ENCODE measurements at places on chromosomes 4 and X.

DNA sequence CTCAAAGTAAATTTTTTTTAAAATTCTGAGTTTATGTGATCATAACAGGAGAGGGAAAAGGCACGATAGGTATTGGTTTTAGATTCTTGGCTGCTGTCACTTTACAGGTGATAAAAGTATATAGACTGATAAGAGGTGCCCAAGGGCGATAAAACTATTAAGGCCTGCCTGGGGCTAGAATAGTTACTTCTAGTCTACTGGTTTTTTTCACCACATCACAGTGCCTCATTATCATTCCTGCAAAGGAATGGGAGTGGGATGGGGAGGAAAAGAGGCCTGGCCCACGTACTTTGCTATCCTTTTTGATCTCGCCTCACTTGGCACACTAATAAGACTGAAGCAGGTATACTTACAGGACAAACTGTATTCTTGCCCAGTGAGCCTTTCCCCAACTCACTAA is 46.6 kb downstream of the CXorf58 start:
- DNase-seq: no peak

DNA sequence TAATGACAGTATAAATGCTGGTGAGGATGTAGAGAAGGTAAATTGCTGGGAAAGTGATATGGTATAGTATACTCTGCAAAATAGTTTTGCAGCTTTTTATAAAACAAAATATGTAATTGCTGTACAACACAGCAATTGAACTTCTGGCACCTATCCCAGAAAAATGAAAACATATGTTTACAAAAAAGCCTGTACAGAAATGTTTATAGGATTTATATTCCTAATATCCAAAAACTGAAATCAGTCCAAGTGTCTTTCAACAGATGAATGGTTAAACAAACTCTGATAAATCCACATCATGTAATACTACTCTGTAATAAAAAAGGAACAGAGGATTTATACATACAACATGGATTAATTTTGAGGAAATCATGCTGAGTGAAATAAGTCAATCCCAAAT is 198.4 kb upstream of the ACTRT1 start:
- DNase-seq: no peak

DNA sequence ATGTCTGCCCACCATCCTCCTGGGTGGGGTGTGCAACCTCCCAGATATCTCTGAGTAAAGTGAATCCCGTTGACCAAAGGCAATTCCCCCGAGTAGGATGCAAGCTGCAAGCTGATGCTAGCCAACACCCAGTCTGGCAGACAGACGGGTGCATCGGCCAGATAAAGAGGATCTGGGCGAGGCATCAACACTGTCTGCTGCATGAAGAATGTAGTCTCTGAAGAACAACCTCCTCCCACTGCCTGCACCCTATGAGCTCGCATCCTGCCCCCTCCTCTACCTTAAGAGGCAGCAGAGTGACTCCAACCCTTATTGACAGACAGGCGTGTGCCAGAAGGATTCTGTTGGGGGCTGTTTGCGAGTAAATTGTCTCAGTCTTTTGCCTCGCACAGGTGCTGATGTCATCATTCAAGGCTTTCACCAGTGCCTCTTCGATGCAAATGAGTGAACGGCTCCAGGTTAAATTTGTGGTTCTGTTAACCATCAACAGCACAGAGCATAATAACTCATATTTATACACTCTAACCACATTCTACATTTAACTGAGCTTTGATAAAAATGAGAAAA is 546.9 kb downstream of the BCOR start:
- DNase-seq: no peak

GRCh38 chr4:170011921-170012628 is 14.1 kb downstream of the MFAP3L start:
- DNase-seq: no peak

GRCh38 chr4:184100297-184100885 is 117.3 kb downstream of the ENPP6 start:
- no peak for DNase-seq

GRCh38 chrX:116657071-116657470 is 194.3 kb upstream of the CT83 start:
- DNase-seq: no peak

DNA sequence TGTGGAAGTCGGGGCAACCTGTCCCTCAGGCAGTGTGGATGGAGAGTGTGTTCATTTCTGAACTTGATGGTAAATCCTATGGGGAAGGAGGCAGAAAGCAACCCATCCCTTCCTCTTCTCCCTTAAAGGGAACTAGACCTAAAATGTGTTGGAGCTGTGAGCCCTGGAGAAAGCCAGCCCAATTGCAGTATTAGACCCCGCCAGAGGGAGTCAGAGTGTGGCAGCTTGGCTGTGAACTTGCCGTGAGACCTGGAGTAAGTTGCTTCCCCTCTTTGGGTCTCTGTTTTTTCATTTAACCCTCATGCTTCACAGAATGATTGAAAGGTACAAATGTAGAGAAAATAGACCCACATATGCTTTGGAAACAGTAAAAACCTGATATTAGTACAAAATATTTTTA is 108.7 kb upstream of the PAK3 start:
- DNase-seq: no peak

DNA sequence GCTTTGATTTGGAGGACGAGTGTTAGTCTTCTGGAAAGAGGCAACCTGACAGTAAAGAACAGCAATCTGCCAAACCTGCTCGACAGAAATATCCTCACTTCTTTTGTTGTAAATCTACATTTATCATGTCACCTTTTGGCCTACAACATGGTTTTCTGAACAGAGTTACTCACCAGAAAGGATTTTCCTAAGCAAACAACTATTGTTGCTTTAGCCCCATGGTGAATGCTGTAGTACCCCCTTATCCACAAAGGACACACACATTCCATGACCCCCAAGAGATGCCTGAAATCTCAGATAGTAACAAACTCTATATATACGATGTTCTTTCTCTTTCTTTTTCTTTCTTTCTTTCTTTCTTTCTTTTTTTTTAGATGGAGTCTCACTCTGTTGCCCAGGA is 42.7 kb downstream of the TMEM150C start:
- no peak for DNase-seq

DNA sequence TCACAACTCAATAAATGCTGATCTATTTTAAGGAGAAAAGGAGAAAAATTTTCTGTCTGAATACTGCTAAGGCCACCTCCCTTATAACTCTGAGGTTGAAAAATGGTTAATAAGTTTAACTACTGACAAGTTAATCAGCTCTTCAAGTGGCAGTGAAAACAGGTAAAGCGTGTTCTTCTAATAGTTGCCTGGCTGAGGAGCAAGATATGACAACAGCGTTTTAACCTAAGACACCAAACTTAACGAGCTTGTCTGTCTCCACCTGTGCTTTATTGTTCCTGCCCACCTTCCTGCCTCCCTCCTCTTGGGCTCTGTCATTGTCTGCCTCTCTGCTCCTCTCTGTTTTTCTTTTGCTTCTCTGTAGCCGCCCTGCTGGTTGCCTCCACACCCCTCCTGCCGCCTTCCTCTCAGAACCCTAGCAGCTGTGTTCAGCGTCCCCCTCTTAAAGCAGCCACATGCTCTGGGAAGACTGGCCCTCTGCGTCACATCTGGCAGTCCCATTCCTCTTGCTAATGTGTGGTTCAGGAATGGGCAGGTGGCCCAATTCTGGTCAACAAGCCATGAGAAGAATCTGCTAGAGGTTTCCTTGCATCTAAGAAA is 4.3 kb upstream of the TSPAN5 start:
- no peak for DNase-seq

DNA sequence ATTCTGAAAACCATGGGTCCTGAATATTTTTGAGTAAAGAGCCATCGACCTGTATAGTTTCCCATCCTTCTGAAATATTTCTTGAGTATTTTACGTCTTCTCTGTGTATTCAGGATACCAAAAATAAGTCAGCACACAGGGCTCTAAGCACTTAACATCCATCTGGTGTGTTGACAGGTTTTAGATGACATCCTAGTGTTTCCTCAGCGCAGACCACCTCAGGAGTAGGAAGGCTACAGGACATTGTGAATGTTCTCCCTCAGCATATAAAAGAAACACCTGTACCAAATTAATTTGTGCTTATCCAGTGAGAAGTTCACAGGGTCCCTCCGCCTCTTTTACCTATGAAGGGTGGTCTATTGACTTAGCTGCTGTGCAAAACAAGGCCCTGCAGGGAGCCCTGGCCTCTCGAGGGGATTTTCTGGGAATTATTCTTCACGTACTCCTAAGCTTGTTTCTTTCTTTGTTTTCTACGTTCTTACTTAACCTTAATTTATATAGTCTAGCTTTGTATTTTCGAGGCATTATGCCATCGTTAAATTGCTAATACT is 241.8 kb downstream of the FBXO8 start:
- DNase-seq: no peak

GRCh38 chrX:2897311-2897689 is 31.8 kb downstream of the ARSD start:
- no peak for DNase-seq

GRCh38 chr4:35757836-35758235 is 486.5 kb downstream of the ARAP2 start:
- no peak for DNase-seq

DNA sequence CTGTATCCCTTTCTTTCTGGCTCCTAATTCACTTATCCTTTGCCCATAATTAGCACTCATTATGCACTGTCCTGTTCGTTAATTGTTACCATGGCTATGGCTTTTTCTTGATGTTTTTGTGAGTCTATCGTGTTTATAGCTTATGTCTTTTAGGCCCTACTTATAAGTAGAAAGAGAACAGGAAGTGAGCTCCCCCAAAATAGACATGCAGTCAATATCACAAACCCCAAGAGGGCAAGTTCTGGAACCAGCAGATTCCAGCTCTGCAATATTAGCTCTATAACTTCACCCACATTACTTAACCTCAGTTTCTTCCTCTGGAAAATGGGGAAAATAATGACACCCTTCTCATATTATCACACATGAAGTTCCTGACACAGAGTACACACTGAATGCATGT is 7.4 kb upstream of the HS3ST1 start:
- DNase-seq: no peak

DNA sequence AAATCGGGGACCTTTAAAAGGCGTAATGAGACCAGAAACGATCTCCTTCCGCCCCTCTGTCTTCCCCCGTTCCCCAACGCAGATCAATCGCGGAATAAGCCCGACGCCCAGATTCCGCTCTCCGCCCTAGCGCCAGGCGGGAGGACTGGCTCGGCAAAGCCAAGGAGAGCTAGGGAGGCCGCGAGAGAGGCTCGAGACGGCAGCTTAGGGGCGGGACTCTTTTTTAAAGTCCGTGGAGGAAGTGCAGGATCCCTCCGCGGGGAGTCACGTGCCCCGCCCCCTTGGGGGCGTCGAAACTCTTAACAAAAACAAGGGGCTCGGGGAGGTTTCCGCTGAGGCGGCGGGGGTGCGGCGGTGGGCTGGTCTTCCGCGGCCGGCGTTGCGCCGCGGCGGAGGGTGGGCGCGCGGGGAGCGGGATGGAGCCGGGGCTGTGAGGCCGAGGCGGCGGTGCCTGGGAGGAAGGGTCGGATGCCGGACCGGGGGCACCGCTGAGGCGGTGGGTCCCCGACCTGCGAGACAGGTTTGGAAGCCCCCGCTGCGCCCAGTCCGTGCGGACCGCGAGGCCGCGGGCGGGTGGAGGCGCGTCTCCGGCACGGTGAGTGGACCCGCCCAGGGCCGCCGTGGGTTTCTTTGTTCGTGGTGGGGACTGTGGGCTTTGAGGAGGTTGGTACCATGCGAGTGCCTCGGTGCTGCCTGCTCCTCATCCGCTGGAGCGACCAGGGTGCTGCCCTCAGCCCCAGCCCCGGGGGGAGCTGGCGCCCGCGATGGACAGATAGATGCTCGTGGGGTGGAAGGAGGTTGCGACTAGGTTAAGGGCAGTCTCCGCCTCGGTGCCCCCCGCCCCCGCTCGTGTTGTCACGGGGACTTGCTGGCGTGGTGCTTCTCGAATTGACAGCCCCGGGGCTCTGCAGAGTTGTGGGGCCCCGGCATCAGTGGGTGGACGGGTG is at the start of gene CCNG2:
Gene CCNG2, plus strand, starts transcription at position 296 of the 947 bp plus-strand sequence. CDS start 1,326 bp downstream, outside the sequence.
- no peak for DNase-seq

DNA sequence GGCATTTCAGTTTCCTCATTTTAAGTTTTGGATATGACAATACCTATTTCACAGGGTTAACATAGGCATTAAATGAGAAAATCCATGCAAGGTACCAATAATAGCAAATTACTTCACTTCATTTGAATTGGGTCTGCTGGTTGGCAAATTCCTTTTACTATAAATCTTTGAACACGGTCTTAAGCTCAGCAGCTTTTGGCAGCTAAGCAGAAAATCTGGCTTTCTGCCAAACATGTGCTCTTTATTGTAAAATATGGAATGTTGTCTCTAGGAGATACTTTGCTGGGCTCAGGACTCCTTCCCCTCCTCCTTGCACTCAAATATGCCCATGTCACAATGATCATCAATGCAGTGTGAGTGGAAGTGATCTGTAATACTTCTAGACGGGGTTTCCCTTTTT is 16.8 kb upstream of the DMP1 start:
- DNase-seq: no peak

DNA sequence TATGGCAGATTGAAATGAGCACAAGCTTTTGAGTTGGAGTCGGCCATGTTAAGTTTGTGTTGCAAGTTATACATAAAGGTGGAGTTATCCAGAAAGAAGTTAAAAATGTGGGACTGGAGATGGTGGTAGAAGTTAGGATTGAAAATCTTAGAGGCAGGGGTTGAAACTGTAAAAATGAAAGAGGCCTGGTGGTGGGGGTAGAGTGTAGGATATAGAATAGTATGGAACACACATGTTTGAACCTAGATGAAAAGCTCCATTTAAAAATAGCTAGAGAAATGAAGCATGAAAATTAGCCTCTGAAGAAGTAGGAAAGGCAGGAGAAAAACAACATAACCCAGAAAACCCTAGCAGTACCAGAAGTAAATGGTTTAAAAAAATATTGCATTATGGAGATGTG is 131.8 kb upstream of the ENPEP start:
- no peak for DNase-seq

DNA sequence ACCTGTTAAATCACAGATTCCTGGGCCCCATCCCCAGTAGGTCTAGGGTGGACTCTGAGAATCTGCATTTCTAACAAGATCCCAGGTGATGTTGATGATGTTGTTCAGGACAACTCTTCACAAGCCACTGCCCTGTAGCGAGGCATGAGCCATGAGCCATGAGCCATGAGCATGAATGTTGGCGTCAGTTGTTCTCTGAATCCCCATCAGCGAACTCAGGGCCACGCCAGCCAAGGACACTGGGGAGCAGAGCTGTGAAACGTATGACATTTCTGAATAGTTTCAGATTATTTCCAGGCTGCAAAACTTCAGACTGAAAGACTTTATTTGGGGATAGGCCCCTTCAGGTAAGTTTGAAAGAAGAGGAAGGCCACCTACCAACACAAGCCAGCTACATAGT is 46.9 kb upstream of the HCCS start:
- DNase-seq: no peak

DNA sequence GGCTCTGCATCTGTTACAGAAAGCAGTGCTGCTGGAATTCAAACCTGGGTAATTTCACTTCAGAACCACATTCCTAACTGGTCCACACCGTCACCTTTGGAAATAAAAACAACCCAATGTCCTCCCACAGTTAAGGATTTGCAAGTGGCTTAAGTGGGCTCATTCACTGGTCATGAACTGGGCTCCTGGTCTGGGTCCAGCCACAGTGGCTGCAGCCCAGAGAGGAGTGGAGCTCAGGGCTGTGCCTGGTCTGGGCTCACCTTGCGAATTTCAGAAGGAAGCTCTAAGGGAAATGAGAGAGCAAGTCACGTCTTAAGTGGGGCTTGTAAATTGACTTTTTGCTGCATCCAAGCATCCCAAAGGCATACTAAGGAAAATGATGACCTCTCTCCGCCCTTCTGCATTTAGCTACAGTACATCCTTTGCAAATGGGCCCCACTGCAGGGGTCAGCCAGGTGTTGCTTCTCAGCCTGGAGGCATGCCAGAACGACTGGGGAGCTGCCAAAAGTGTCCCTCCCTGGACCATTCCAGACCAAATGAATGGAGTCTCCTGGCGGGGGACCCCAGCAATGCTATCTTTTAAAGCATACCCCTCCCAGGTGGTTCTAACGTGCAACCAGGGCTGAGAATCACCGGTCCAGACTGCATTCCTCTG is 25.6 kb upstream of the CRMP1 start:
- no peak for DNase-seq
